Stimulated activated CD4-positive, alpha-beta T cell treated with anti-CD3 and anti-CD28 coated beads, Interleukin-12 subunit alpha, Interleukin-12 subunit beta, amount 100 ng/mL, for 48 hours (primary cell): ENCODE measurements at places on chromosomes 6 and 20.

DNA sequence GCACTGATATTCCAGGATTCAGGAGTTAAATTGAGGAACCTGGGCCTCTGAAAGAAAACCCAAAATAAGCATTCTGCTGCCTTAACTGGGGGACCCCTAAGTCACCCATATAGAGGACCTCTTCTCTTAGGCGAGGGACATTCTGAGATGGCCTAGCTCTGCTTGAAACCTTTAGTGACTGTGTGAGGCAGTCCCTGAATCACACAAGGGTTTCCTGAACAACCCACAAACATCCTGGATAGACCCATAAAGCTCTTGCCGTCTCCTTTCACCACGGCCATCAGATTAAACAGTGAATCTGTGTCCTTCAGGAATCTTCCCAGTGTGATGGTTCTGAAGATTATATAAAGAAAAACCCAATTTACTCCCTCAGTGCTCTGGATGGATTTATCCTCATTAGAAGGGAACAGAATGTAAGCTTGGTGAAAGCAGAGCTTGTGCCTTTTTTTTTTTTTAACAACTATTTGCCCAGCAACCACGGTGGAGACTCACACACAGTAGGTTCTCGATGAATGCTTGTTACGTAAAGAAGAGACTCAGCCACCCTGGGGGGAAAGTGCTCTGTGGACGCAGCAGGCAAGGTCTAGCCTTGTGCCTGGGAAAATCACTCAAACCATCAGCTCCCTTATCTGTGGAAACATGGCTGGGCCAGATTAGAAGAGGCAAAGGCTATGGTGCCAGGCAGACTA lies 39.1 kb upstream of the SIRPG start:
- no peak for DNase-seq

DNA sequence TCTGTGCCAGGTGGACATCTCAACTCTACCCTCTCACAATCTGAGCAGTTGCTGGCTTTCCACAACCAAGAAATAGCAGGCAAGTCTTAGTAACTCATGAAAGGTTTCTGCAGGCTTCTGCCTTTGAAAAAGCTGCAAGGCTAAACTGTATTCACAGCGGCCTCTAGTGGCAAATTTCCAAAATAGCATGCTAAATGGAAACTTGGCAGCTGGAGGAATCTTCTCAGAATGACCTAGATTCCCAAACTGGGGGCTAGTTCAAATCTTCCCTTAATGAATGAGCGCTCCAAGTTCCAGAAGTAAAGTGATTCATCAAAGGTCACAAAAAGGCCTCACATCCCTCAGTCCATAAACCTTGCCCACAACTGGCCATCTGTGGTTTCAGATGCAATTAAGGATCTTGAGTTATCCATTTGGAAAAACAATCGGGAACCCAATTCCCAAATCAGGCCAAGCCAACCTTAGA lies 11.9 kb upstream of the CPNE5 start:
- no peak for DNase-seq

GRCh38 chr20:48198929-48199451 lies 413.7 kb upstream of the SULF2 start:
- DNase-seq, result no peak

GRCh38 chr20:63707558-63708300 lies at the start of the genes ARFRP1 and ZGPAT:
TSS of gene ARFRP1 (minus strand) at chr20:63707976. CDS start at chr20:63707091, 885 bp downstream.
TSS of gene ZGPAT (plus strand) at chr20:63708039. CDS start at chr20:63708581, 542 bp downstream.
- peak; percentile 84 for DNase-seq

- DNase-seq, result no peak
Measured at GRCh38 chr6:165968408-165968807, 199.2 kb downstream of the TBXT start.
